ENCODE measurements at places on chromosomes 3 and 15. TPM values are rescaled to one million over a fixed set of nuclear protein-coding genes. Genes with fewer than 3 reads are reported as not detected.

Gene P2RY12
- not detected for total RNA-seq

Gene AKAP13
- 49.1 TPM for total RNA-seq

Gene NEK10
- 1.1 TPM for total RNA-seq

Gene CLSTN2
- total RNA-seq: 0.05 TPM

Gene STARD5
- total RNA-seq: 1.5 TPM

Data from A549 treated with RU486 at 1 μM for 4 hours (cell line).